ENCODE measurements at places on chromosomes 7 and 10. TPM values are rescaled to one million over a fixed set of nuclear protein-coding genes. Genes with fewer than 3 reads are reported as not detected.
A peak's percentile ranks its signal among the peaks of the same experiment; 100 is the strongest.

PRR15 gene
- total RNA-seq = not detected

VPS26A gene
- total RNA-seq = 26.0 TPM

DNA sequence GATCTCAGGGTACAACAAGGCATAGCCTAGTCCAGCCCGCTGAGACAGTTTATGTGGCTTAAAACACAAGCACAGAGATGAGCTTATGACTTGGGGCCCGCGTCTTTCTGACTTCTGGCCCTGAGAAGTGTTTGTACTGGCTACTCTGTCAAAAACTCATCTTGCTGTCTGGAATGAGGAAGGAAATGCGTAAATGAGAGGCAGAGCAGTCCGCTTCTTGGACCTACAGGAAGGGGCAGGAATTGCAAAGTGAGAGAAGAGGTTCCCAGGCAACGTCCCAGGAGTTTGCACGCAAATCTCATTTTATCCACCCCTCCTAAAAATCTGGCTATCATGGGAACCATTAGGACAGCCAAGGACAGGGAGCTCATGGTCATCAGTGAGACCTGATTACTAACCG lies 5.5 kb downstream of the ANXA11 start:
- DNase-seq = peak; percentile 84
- H3K27ac ChIP-seq = peak overlapping the region; percentile 96
- H3K27me3 ChIP-seq = no peaks in the 10 kb centered on the region
- peak overlapping the region; percentile 32 for H3K4me3 ChIP-seq
- no peaks in the 10 kb centered on the region for H3K36me3 ChIP-seq

DNA sequence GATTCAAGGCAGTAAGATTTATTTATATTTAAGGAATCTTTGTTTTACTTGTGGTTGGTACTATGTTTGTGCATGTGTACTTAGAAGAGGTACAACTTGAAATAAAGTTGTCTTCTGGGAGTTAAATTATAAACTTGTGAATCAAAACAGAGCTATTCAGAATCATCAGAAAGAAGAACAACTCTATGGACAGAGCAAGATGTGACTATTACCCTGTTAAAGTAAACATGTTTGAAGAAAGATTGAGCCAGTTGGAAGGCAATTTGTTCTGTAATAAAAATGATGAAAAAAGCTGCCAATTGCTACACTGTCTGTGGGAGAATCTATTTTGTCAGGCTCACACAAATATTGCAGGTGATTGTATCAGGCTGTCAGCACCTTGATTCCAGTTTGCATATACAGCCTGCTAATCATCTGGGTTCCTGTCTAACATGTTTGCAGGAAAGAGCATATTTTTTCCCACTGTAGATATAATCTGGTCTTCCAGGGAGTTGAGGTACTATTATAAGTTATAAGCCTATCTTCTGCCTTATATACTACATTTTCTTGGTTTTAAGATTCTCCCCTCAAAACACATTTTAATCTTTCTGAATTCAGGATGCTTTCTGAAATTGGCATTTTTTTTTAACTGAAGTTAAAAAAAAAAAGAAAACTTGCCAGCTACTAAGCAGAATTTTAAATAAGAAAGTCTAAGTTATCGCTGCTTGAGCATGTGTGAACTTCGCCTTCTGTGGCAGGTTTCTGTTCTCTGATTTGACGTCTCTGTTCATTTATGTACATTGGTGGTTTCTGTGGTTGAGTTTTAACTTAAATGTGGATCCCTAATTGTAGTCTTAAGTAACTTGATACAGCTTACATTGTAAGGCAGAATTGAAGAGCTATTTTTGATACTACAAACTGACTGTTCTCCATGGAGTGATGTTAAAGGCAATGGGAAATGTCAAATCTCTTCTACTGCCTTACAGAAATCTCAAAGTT lies 46.0 kb downstream of the ZNRF2 start:
- no peaks in the 10 kb centered on the region for H3K4me1 ChIP-seq
- no peaks in the 10 kb centered on the region for H3K27me3 ChIP-seq
- no peak for DNase-seq
- H3K4me3 ChIP-seq = no peak overlapping the region

DNA sequence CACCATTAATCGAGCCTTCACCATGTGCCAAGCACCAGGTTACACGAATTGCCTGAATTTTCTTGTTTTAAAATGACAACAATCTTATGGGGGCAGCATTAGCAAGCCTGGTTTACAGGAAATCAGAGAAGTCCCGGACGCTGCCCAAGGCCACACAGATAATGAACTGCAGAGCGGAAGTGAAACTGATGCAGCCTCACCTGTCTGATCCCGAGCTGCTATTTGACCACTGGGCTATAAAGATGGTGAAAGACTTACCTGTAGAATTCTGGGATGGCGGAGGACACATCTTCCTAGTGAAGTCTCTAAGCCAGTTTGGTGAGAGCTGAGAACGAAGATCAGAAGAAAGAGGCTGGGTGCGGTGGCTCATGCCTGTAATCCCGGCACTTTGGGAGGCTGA lies 21.7 kb upstream of the GALNTL5 start:
- H3K4me3 ChIP-seq = no peak overlapping the region
- H3K27ac ChIP-seq = no peak overlapping the region
- DNase-seq = no peak
- H3K27me3 ChIP-seq = no peaks in the 10 kb centered on the region
